ENCODE measurements at places on chromosomes 4 and X.

DNA sequence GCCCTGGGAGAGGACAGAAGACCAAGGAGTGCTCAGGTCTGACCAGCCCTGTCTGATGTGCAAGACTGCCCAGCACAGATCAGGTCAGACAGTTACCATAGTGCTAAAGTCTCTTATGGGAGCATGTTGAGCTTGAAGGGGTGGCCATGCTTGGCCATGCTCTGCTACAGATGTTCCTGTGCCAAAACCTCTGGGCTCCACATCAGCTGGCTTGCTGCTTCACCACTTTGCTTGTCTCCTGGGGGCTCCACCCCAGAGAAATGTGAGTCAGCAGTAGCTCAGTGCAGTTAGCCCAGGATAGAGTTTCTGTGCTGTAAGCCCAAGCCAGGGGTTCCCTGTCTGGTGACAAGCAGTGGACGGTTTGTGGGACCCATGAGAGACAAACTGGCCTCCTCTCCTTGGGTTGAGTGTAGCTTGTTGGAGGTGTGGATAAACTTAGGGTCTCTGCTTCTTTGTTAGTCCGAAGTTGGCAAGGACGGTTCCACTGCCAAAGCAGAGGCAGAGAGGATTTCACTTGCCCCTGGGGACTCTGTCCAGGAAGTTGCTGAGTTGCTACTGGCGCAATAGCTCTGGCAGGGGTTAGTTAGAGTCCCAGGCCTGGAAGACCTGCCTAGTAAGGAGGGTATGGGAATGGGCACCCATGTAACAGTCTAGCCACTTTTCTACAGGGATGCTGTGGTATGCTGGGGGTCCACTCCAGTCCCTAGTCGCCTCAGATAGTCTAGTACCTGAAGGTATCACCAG is 8.7 kb upstream of the TMSB15C start:
- DNase-seq: no peak

DNA sequence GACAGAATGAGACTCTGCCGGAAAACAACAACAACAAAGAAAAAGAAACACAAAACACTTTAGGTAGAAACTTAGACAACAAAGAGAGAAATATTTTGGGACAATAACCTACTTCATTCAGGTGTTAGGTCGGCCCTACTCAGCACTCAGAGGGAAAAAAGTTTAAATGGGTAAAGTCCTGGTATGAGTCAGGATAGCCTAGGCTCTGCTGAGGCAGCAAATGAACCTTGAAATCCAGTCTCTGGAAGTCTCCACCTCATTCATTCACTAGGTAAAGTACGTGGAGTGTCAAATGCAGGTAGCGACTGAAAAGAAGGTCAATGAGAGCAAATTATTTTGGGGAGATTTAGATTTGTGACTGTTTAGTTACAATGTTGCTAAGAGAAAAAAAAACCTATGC is 127.4 kb downstream of the FHDC1 start:
- DNase-seq: no peak

DNA sequence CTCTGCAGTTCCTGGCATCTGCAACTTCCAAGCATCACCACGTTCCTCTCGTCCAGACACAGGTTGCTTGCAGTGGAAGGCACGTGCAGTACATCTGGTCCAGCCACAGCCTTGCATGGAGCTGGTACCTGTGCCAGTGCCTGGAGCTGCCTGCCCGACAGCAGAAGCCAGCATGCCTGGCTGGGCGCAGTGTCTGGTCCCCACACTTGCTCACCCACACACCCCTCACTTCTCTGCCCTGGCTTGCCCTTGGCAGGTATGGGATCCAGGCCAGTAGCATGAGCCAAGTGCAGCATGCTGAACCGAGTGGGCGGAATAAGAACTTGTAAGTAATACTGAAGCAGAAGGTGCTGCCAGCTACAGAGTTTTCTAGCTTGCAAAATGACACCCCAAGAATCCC is 39.9 kb downstream of the SH3BGRL start:
- DNase-seq: no peak

- DNase-seq: no peak
Observed at GRCh38 chr4:89572224-89572858, 264.6 kb downstream of the SNCA start.

GRCh38 chrX:67601771-67602170 is 58.0 kb downstream of the AR start:
- DNase-seq: no peak

Measured in urinary bladder (tissue), 4 donors.